ENCODE measurements at places on chromosomes 6 and 20.

- DNase-seq, result no peak
These were observed 217.8 kb upstream of the CST7 start for GRCh38 chr20:24731312-24731711.

- no peak for DNase-seq
These were observed 398.6 kb downstream of the KHDRBS2 start for GRCh38 chr6:61887423-61887822.

- peak; percentile 66 for DNase-seq
These were observed 994 bp downstream of the FOXC1 start for GRCh38 chr6:1610497-1611321.

- DNase-seq, result no peak
These were observed 53.2 kb upstream of the CEP162 start for GRCh38 chr6:84280639-84281038.

DNA sequence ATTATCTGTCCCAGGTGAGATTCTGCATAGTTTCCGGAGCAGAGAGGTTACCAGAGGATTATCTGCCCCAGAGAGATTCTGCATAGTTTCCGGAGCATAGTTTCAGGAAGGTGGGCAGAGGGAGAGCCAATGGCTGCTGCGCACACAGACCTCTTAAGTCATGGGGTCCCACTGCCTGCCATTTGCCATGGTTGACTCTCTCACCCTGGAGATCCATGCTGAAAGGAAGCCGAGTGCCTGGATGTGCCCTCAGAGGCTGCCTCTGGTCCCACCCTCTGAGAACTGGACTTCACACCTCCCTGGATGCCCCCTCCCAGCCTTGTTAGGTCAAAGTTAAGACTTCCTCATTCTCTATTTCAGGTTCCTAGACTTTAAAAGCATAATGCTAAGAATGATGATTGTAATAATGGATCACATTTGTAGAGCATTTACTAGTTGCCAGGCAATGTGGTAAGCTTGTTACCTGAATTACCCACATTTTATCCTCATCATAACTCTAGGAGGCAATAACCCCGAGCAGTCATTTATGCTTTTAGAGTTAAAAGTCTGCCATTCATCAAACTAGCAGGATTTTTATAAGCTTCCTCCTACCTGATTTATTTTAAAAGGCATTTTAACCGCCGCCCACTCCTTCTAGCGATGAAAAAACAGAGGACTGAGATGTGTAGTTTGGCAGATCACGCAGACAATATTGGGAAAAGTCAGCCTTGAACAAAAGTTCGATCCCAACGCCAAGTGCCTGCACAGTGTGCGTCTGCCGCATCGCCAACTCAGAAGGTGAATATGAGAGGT, 11.9 kb downstream of the SERPINB9 start:
- DNase-seq, result no peak

GRCh38 chr6:101000341-101000740, 119.2 kb upstream of the ASCC3 start:
- peak; percentile 37 for DNase-seq

- no peak for DNase-seq
These were observed 112.6 kb downstream of the FRK start for GRCh38 chr6:115947966-115948541.

DNA sequence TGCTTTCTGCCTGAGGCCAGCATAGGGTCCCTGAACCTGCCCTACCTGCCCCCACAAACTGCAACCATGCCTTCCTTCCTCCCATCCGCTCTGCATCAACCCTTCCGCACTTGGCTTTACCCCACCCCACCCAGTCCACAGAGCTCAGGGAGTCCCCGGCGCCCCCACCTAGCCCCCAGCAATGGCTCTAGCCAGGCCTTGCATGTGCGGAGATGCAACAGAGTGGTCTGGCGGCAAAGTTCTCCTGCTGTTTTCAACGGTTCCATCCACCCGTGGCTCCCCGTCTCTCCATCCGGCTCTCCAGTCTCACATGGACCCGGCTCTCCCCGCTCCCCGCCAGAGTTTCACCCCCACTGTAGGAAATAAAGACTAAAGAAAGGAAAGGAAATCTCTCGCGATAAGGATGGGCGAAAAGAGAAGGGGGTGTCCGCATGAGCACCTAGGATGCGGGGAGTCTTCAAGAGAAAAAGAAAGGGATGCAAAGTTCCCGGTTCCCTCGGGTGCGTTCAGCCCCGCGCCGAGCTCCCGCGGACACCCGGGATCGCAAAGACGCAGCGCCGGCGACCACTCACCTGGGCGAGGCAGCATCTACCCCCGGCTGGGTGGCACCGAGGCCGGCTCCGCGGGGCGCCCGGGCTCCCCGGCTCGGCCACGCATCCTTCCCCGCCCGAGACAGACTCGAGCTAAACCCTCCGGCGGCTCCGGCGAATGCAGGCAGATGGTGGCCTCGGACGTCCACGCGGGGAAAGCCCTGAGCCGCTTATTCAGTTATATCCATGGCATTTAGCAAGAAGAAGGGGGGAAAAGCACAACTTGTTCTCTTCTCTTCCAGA, 579 bp downstream of the LRFN2 start:
- peak; percentile 2 for DNase-seq

Measured in cardiac fibroblast (primary cell).